ENCODE measurements at places on chromosomes 4 and X.
A peak's percentile ranks its signal among the peaks of the same experiment; 100 is the strongest.

GRCh38 chr4:141220271-141220670 lies 424 bp upstream of the ZNF330 start:
- DNase-seq = peak; percentile 6

DNA sequence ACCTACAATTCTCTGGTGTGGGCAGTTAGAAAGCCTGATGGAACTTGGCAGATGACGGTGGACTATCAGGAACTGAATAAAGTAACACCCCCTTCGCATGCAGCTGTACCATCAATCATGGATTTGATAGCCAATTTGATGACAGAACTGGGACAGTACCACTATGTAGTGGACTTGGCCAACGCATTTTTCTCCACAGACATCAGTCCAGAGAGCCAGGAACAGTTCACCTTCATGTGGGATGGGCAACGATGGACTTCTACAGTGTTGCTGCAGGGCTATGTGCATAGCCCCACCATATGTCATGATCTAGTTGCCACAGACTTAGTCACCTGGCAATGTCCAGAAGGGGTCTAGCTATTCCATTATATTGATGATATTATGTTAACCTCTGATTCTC lies 54.5 kb upstream of the CCDC149 start:
- DNase-seq = no peak

GRCh38 chr4:14934704-14935390 lies 67.4 kb upstream of the CPEB2 start:
- DNase-seq = no peak

DNA sequence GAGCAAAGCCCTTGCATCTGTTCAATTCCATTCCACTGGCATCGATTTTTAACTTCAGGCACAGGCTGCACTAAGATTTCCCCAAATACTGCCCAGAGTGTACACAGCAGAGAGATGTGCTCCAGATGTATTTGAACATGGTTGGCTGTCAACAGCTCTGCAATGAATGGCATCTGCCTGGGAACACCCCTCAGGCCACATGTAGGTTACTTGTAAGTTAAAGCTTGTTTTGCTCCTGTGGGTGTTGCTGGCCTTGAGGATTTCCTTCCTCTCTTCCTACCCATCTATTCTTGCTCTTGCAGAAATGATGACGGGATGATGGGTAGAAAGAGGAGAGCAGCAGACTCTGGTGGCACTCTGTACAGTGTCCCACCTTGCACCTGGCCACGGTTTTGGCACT lies 69.3 kb upstream of the HELT start:
- no peak for DNase-seq

DNA sequence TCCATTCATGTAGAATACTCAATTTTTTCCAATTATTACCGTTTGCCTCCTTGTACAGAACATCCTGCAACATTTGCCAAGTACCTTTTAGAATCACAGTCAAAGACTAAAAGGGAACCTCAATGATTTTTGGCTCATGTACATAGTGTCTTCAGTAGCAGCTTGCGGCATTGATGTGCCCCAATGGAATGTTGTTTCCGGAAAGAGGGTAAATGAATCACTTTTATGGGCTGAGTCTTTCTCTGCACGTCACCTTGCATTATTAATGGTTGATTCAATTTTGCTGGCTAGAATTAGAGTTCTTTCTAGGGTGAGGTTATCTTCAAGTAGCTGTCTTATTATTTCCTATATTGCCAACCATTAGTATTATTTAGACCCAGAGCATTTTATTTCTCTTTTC lies 116.9 kb upstream of the GABRA2 start:
- DNase-seq = peak; percentile 49

DNA sequence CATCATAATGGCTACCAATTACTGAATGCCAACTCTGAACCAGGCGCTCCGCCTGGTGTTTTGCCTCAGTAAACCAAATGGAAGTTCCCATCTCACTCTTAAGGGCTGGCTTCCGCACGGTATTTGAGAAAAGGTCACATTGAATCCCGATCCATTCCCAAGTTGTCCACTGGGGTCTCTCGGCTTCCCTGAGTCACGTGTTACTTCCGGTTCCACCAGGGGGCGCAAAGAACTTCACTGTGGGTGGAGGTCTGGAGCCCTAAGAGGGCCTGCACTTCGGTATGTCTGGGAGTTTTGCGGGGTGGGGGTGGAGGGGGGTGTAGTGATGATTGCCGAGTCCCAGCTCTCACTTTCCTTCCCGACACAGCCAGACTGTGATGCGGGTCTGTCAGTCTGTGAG lies 13.4 kb upstream of the NHS start:
- DNase-seq = no peak

DNA sequence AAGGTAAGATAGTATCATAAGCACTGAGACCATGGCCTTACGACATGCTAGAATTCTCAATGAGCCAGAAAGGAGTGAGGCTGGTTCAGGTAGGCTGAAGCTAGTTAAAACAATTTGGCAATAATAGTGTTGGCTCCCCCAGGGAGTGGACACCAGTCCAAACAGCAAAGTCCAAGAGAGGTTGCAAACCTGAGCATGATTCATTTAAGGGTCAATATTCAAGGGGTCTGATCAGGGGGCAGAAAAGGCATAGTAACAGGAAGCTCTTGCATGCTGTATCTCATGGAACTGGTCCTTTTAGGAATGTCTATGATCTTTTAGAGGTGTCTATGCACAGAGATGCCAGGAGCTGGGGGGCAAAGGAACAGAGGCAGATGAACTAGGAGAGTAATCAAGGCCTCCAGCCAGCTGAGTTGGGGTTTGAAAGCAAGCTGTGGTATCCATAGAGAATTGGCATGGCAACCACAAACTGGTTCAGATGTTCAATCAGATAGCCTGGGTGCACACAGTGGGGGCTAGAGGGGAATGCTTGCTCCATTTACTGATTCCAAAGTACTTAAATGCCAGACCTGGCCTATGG lies 5.1 kb downstream of the GJB1 start:
- DNase-seq = no peak

- peak; percentile 66 for DNase-seq
Observed at GRCh38 chr4:22515145-22515887, 550 bp downstream of the ADGRA3 start.

DNA sequence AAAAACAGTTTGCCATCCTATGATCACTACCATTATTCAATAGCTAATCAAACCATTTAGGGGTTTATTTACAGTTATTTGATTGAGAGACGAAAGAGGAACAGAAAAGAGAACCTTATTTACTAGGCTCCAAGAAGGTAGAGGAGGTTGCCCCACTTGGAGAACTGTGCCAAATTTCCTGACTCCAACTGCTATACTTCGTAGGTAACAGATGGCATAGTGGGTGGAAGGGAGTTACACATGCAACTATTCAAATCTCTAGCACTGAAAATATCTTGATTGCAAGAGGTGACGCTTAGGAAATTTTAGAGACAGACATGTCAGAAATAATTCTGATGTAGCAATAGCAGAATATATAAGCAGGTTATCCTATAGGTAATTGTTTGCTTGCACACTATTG lies 38.0 kb upstream of the TMPRSS11F start:
- no peak for DNase-seq

DNA sequence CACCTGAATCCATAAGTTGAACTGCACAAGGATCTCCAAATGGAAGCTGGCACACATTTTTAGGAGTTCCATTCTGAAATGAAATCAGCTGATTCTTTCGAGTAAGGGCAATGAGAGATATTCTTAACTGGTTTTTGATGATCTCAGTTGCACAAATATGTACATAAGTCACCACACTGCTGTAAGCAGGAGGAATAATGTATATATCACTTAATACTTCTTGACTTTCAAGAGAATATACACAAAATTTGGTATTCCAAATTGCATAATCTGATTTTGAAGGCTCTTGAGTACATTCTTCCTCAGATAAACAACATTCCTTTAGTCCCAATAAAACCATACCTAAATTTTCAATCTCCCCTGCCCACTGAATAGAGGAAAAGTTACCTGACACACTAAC lies 8.2 kb downstream of the FANCB start:
- peak; percentile 66 for DNase-seq

DNA sequence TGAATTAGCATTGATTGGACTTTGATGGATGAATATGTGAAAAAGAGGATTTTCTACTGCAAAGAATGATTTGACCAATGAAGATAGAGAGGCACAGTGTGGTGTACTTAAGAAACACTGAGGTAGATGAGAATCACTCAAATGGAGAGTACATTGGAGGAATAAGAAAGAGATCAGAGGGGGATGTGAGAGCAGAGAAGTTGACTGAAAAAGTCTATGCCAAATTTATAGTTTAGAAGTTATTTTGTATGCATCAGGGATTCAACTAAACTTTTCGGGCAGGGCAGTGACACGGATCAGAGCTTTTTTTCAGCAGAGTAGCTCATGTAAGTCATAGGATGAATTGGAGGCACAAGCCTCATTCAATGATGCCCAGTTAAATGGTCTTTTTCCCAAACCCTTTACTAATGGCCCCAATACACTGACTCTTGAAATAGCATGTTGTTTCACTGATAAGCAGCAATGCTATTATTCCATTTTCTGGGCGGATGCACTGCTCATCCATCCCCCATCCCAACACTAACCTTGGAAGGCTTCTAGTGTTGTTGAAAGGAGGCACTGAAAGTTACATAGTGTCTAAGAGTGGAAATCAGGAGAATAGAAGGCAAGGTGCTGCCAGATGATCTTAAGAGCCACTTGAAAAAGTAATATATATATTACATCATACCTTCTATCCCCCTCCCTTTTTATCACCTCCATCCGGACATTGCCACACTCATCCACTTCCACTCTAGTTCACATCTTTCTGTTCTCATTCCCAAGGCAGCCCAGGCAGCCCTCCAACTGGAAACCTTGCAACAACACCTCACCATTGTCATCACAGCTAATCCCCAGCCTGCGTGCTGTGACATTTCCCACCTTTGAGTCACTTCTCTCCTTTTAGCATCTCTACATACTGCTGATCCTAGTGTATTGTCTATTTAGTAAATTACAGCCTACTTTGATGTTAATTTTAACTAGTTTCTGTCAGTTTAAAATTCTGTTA lies 46.1 kb downstream of the ARHGAP24 start:
- DNase-seq = peak; percentile 3

DNA sequence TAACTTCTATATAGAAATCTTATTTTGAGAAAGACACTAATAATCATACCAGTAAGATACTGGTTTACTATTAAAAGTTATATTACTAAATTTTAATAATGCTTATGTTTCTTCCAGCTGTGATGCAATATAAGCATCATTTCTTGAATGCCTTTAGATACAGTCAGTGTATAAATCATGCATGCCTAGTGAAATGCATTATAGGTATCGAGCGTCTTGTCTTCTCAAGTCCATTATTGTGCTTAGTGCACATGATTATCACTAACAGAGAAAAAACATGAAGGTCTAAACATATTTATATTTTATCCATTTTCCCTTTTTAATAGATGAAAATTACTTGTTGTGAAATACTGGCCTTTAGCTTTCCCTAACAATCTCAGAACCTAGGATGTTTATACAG lies 1021.5 kb upstream of the AGA start:
- no peak for DNase-seq

- no peak for DNase-seq
Observed at GRCh38 chrX:133171962-133172708, 46.0 kb downstream of the TFDP3 start.

DNA sequence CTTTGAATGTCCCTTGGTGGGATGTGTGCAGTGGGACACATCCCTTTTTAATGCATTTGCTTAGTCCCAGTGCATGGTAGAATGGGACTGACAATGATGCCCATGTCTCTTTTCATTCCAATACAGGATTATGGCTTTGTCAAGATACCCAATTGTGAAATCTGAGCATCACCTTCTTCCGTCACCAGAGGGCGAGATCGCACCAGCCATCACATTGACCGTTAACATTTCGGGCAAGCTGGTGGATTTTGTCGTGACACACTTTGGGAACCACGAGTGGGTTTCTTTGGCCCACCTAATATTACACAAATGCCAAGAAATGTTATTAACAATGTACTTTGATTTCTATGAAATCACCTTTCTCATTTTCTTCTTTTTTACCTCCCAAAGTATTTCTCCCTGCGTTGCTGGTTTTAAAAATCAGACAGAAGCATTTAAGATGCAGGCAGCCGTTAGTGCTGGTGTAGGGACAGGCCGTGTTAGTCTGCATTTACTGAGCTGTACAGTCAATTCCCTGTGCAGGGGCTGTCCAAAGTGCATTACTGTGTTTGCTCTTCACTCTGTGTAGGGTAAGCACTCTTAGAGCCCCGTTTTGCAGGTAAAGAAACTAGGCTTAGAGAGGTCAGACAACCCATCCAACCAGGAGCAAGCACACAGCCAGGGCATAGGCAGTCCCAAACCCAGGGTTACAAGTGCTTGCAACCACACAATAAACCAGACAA lies 46.5 kb downstream of the CWH43 start:
- no peak for DNase-seq

GRCh38 chr4:147786531-147786930 lies 54.6 kb downstream of the ARHGAP10 start:
- DNase-seq = no peak

DNA sequence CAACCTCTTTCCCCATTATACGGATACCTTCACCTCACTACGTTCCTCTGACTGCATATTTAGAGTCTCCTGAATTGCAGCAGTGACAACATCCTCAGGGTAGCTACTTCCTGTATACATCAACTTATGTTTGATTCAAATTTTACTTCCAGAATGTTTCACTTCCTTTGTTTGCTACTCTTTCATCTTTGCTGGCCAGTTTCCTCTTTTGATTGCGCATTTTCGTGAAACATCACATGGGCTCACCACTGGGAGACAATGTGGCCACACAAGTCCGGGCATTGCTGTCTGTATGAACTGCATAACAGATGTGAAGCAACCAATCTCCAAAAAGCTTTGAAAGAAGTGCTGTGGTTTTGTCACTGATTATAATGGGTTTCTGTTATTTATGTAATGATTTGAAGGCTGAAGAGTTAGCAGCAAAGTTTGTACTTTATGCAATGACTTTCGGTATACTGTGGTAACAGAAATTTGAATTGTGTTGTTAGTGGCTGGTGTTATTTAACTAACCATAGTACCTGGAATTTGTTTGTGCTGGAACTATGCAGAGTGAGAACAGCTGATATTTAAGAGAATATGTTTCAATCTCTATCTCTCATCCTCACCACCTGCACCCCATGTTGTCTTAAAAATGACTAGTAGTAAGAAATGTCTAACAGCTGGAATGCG lies 7.4 kb downstream of the SNCA start:
- DNase-seq = peak; percentile 4

DNA sequence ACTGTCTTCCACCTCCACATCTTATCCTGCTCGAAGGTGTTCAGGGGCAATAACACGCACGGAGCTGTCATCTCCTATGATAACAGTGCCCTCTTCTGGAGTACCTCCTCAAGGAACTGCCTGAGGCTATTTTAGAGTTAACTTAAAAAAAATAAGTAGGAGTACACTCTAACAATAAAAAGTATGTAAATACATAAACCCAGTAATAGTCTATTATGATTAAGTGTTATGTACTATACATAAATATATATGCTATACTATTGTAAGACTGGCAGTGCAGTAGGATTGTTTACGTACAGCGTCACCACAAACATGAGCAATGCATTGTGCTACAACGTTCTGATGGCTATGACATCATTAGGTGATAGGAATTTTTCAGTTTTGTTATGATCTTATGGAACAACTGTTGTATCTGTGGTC lies 34.5 kb upstream of the TLR2 start:
- DNase-seq = peak; percentile 15

DNA sequence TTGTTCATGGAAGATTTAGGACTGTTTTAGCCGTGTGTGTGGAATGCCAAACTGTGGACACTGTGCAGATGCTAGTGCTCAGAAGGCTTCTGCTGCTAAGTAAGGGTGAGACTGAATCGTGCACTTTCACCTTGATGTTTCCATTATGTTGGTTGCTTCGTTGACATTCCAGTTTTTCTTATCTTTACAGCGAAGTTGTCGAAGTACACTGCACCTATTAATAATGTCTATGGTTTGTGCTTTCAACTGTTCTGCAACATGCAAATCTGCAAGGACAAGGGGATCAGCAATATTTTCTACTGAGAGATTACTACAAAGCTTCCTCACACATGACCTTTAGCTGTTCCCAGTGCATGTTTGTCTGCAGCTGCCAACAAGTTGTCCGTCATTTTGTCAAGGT lies 67.7 kb downstream of the UGT2A3 start:
- DNase-seq = no peak
